ENCODE measurements at places on chromosomes 13 and 19.

DNA sequence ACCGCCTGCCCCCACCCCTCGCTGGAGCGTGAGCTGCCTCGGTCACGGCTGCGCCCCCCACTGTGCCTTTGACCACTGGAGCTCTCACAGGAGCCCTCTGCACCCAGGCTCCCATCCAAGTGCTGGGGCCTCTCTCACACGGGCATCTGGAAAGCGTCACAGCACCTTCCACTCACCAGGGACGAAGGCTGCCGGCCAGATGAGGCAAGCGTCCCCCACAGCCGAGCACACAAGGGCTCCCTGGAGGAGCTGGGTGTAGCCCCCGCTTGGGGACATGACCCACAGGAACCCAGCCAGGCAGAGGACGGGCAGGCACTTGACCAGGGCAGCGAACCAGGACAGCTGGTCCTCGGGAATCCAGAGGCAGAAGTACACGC lies 560 bp downstream of the TMEM86B start:
- DNase-seq: no peak

DNA sequence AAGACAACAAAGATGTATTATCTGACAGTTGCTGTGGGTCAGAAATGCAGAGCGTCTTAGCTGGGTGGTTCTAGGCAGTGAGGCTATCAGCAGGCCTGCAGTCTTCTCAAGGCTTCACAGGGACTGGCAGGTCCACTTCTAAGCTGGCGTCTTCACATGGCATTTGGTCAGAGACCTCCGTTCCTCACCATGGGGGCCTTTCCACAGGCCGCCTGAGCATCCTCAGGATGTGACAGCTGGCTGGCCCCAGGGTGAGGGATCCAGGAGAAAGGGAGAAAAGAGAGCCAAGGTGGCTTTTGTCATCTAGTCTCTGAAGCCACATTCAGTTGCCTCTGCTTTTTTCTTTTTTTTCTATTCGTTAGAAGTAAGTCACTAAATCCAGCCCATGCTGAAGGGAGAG lies 50.3 kb downstream of the FGF14 start:
- no peak for DNase-seq

GRCh38 chr19:39745643-39746042 lies 7.8 kb upstream of the CLC start:
- no peak for DNase-seq

DNA sequence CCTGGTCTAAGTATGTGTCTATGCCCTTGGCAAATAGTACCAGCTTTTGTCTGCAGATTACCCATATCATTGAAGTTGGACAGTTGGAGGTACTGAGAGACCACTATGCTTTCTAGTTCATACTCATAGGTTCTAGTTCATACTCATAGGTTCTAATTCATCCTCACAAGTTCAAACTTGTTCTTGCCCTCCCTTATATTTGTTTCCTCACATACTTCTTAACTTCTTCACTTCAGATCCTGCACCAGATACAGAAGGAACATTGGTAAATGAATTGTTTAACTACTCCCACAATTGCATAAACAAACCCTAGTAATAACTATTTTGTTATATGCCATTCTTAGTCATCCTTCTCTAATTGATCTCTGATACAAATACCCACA lies 172.2 kb downstream of the SLITRK1 start:
- no peak for DNase-seq

GRCh38 chr19:14889994-14890642 lies 4.2 kb upstream of the OR7A17 start:
- DNase-seq: no peak

DNA sequence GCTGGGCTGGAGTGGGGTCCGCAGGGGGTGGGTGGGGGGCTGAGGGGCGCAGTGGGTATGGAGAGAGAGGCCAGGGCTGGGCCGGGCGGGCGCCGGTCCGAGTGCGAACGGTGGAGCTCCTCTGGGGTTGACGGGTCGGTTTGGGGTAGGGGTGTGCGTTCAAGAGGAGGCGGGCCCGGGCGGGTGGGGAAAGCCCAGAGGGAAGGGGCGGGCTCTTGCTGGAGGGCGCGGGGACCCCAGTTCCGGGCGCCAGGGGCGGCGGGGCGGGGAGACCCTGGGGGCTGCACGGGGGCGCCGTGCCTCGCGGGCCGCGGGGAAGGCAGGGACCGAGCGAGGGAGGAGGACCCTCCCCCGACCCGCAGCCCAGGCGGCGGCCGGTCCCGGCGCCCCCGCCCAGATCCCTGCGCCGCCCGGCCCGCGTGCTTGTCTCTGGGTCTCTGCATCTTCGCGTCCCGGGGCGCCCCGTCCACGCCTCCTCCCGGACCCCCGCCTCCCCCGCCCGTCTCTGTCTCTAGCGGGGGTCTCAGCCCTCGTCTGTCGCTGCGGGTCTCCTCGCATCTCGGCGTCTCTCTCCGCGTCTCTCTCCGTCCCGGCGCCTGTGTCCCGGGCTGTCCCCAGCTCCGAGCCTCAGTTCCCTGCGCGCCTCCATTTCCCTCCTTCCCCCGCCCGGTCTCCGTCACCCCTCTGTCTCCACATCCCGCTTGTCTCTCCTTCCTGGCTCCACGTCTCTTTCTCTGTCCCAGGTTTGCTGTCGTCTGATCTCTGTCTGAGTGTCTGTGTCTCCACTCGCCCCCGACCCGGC lies 8.3 kb upstream of the SHISA7 start:
- DNase-seq: no peak

- DNase-seq: no peak
Measured at GRCh38 chr13:40472427-40473220, 193.8 kb downstream of the FOXO1 start.

- DNase-seq: no peak
Measured at GRCh38 chr19:32908641-32909190, 39.1 kb upstream of the SLC7A9 start.

GRCh38 chr13:36370108-36370429 lies 23.9 kb upstream of the SPART start:
- no peak for DNase-seq

DNA sequence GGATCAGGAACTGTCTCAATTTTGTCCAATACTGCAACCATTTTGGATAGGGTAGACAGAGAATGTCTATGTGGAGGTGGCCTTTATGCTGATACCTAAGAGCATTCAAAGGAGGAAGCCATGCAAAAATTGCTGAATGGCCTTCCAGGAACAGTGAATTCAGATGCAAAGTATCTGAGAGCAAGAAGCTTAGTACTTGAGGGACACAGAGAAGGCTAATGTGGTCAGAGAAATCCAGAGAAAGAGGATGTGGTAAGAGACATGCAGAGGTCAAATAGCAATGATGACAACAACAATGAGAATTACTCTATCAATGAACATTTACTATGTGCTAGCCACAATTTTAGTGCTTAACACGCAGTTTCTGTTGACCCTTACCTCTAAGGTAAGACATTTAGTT lies 785.6 kb upstream of the KLHL1 start:
- DNase-seq: no peak

DNA sequence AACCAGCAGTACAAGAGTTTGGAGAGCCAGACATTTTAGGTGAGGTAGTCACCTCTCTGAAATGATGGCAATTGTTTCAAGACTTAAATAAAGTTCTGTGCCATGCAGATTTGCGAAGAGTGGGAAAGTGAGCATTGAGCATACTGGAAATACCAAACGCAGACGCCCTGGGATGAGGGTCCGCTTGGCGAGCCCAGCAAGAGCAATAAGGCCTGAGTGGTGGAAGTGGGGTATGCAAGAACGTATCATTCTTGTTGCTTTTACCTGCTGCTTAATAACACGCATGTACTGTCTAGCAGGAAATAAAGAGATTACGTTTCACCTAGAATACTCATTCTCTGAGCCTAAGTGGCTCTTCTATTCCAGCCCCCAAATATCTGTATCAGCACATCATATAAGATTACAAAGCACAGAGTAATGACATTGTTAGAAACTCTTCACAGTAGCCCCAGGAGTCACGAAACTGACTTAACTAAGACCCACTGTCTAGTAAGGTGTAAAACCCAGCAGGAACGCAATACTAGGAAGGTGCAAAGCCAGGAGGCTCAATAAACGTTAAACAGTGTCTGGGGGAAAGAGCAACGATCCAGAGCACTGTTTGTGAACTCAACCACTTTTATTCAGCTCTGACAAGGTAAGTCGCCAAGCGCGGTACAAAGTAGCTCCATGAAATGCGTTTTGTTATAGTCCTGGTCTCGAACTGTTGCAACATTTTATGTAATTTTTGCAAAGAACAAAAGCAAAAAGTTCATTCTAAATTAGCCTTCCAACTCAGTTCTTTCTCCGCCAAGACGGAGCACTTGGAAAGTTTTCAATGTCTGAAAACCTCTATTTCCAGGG lies 1.2 kb downstream of the RCBTB2 start:
- no peak for DNase-seq

DNA sequence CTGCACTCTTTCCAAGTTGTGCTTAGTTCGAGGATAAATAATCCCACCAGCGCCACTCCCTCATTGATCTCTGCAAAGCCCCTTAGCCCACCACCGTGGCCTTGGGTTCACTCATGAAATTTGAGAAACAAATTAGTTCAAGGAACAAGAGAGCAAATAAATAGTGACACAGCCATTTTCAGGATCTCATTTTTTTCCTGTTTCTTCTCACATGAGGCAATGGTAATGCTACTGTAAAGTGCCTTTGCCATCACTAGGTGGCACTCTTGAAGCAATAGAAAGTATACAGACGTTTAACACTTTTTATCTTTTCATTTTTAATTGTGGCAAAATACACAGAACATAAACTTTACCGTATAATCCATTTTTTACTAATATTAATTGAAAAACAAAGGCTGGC lies 76.8 kb upstream of the ZNF835 start:
- no peak for DNase-seq

- DNase-seq: no peak
Measured at GRCh38 chr13:53074114-53074513, 45.5 kb downstream of the OLFM4 start.

DNA sequence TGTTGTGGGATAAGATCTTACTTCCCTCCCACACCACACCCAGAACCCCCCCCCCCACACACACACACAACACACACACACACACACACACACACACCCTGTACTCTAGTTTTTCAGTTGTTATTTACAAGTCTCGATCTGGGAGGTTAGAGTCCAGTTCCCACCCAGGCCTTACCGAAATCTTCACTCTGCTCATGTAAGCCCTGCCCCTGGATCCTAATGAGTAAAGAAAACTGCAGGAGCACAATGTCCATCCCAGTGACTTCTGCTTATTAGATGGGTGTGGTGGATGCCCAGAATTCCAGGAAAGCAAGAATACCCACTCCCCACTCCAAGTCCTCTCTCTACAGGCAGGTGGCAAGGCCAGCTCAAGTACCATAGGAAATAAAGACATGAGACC lies 23.0 kb downstream of the STARD13 start:
- no peak for DNase-seq

- no peak for DNase-seq
Measured at GRCh38 chr13:95356916-95357315, 55.7 kb upstream of the ABCC4 start.

DNA sequence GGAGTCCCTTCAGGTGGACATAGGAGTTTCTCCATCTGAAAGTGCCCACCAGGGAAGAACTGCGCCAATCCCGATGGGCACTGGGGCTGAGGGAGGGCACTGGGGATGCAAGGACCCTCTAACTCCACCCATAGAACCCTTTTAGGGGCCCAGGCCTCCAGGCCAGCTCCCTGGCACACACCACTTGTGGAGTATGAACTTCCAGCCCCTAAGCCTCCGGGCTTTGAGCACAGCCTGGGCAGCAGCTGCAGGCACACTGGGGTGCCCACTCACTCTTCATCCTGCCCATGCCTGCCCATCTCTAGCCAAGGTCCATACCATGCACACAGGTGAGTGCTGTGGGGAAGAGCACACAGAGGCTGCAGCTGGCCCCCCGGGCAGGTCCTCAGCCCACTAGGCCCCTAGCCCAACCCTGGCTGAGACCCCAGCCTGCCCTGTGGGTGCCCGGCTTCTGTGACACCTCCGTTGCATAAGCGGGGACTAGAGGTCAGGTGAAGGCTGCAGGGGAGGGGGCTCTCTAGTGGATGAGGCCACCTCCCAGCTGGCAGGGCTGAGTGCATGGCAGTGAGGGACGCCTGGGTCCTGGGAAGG lies 14.6 kb upstream of the SLC7A10 start:
- DNase-seq: no peak

- no peak for DNase-seq
Measured at GRCh38 chr19:18292810-18293641, 11.6 kb upstream of the JUND start.

DNA sequence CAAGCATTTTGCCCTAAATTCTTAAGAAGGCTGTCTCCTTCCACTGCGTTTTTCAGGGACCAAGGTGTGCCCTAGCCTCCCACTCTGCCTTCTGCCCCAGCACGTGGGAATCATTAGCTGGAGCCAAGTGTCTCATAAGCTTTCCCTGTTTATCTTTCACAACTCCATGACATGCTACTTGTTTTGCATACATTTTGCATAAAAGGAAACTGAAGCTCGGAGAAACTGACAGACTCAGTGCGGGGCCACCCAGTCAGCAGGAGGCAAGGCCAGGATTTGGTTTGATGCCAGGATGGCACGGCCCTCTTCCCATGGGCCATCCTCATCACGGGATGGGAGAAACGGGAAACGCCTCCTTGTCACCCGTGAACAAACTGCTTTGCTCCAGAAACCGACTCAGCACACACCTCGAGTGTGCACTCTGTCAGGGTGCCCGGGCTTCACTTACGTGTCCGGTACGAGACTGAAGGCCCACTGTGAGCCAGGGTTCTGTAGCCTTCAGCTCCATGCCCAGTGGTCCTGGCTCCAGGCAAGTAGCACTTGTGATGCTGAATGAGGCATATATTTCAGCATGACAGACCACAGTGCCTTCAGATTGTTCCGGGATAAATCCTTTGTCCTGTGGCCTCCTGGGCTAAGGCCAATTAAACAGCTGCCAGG lies 9.6 kb downstream of the CEBPA start:
- DNase-seq: no peak

DNA sequence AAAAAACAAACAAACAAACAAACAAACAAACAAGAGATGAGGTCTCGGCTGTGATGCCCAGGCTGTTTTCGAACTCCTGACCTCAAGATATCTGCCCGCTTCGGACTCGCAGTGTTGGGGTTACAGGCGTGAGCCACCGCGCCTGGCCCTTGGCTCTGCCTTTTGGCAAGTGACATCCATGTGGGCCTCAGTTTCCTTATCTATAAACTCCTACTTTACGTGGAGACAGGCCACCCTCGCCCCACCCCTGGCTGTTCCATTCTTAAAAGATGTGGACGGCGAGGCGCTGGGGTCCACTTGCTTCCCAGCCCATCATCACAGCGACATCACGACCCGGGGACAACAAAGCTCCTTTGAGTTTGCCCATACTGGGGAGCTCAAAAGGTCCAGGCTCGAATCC lies 1.7 kb downstream of the TSSK6 start:
- no peak for DNase-seq

DNA sequence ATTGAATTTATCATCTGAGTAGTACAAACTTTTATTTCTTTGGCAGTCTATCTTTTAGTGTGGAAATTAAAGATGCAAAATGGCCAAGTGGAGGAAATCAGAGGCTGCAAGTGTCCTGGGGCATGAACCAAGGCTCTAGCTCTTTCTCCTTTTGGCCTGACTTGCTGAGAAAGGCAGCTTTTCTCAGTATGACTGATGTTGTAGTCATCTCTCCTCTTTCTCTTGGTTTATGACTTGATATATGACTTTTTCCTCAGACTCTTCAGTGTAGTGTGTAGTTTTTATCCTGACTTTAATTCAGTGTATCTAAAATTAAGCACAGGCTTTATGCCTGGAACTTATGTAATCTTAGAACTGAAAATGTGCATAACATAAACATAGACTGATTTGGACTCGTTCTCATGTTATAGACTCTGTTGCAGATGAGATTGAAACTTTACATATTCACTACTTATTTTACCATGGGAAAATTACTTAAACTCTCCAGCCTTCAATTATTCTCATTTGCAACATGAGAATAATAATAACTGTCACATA lies 65.7 kb downstream of the SLITRK5 start:
- no peak for DNase-seq

All from activated CD4-positive, CD25-positive, alpha-beta regulatory T cell treated with anti-CD3 and anti-CD28 coated beads, Interleukin-2, amount 50 U/mL, for 16 hours (primary cell).